ENCODE measurements at places on chromosomes 1 and 21. TPM values are rescaled to one million over a fixed set of nuclear protein-coding genes. Genes with fewer than 3 reads are reported as not detected.

CELA3A gene
- total RNA-seq = not detected

USP48 gene
- total RNA-seq = 48.9 TPM

CELA3B gene
- total RNA-seq = not detected

DVL1 gene
- total RNA-seq = 182 TPM

STRIP1 gene
- total RNA-seq = 55.9 TPM

SAMSN1 gene
- total RNA-seq = 1.6 TPM

MROH9 gene
- not detected for total RNA-seq

PTGER3 gene
- 37.0 TPM for total RNA-seq

ZNF648 gene
- total RNA-seq = not detected

SLAMF7 gene
- 0.20 TPM for total RNA-seq

FAM177B gene
- not detected for total RNA-seq

RAP1GAP gene
- total RNA-seq = 14.1 TPM

CTH gene
- not detected for total RNA-seq

SOX13 gene
- 12.1 TPM for total RNA-seq

HHIPL2 gene
- total RNA-seq = 0.41 TPM

GJA8 gene
- total RNA-seq = not detected

EXTL1 gene
- total RNA-seq = not detected

HIVEP3 gene
- 5.2 TPM for total RNA-seq

TNFSF4 gene
- 1.5 TPM for total RNA-seq

HIPK1 gene
- 52.3 TPM for total RNA-seq

TEKT2 gene
- total RNA-seq = not detected

RER1 gene
- 122 TPM for total RNA-seq

FNDC5 gene
- not detected for total RNA-seq

TMPRSS15 gene
- total RNA-seq = not detected

TRIM67 gene
- not detected for total RNA-seq

TACSTD2 gene
- total RNA-seq = not detected
